Left colon (tissue), 2 donors: ENCODE measurements at places on chromosomes 1 and 21. TPM values are rescaled to one million over a fixed set of nuclear protein-coding genes. Genes with fewer than 3 reads are reported as not detected.
A peak's percentile ranks its signal among the peaks of the same experiment; 100 is the strongest.

- no peak for DNase-seq
Observed at GRCh38 chr1:64097859-64098258, 105.6 kb upstream of the UBE2U start.

The CFAP74 gene
- not detected for total RNA-seq

The RXFP4 gene
- total RNA-seq, result 5.6 TPM

DNA sequence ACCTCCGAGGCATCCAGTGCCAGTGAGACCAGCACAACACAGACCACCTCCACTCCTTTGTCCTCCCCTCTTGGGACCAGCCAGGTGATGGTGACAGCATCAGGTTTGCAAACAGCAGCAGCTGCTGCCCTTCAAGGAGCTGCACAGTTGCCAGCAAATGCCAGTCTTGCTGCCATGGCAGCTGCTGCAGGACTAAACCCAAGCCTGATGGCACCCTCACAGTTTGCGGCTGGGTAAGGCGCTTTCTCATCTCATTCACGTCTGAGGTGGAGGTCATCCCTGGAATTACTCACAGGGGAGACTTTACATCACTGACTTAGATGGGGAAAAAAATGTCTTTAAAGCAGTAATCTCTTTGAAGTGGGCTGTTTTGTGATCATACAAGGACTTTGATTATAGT lies 106.3 kb downstream of the CD247 start:
- DNase-seq, result no peak

The ITLN1 gene
- total RNA-seq, result 268 TPM

- DNase-seq, result no peak
Observed at GRCh38 chr1:226531360-226532093, 17.0 kb upstream of the STUM start.

The CDK18 gene
- total RNA-seq, result 32.6 TPM

The ASCL5 gene
- total RNA-seq, result not detected

The GUCA2B gene
- 414 TPM for total RNA-seq

GRCh38 chr1:42359466-42359865 lies 21.1 kb upstream of the RIMKLA start:
- no peak for DNase-seq

The IGSF3 gene
- 29.8 TPM for total RNA-seq

- DNase-seq, result no peak
Observed at GRCh38 chr1:21567241-21568005, 58.2 kb downstream of the ALPL start.

- peak; percentile 78 for DNase-seq
Observed at GRCh38 chr1:1371746-1372711, 3.0 kb downstream of the AURKAIP1 start.

- no peak for DNase-seq
Observed at GRCh38 chr1:197984289-197984688, 67.1 kb downstream of the LHX9 start.

- no peak for DNase-seq
Observed at GRCh38 chr1:34865573-34865972, 6.0 kb upstream of the SMIM12 start.

DNA sequence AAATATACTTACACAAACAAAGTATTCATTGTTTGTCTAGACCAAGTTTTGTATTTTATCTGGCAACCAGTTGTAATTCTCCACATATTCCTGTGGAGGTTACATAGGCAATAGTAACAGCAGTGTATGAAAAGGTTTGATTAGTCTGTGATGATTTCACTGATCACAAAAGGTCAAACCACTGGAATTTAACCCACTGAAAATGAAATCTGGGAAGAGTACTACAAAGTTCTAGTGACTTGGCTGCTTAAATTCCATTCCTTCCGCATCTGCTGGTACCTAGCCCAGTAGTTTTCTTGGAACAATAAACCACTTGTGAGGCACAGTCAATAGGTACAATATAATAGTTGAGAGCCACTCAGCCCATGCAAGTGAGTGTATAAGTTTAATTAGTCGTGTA lies 205.4 kb downstream of the NFIA start:
- DNase-seq, result no peak

The TMEM51 gene
- 23.4 TPM for total RNA-seq

The TEDDM1 gene
- total RNA-seq, result not detected

DNA sequence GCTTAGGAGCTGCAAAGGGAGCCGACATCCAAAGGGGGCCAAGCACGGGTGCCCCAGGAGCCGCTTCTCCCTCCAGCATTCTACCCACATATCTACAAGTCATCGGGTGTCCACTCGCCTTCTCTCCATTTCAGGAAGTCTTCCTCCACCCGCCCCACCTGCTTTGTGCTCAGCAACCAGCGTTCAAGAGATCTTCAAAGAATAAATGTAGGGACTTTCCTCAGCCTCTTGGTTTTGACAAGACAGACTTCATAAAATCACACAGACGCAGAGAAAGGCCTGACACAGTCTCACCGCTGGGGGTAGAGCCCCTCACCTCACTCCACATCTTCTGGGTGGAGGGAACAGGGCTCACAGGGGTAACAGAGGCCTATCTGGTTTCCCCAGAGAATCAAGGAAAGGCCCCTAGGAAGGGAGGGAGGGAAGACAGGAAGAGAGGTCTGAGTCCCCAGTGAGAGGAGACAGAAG lies 49.5 kb downstream of the SSBP3 start:
- DNase-seq, result peak; percentile 40

The SH2D2A gene
- 2.4 TPM for total RNA-seq

GRCh38 chr1:162908236-162908635 lies 47.3 kb upstream of the CCDC190 start:
- no peak for DNase-seq

The SLC44A3 gene
- 95.5 TPM for total RNA-seq

DNA sequence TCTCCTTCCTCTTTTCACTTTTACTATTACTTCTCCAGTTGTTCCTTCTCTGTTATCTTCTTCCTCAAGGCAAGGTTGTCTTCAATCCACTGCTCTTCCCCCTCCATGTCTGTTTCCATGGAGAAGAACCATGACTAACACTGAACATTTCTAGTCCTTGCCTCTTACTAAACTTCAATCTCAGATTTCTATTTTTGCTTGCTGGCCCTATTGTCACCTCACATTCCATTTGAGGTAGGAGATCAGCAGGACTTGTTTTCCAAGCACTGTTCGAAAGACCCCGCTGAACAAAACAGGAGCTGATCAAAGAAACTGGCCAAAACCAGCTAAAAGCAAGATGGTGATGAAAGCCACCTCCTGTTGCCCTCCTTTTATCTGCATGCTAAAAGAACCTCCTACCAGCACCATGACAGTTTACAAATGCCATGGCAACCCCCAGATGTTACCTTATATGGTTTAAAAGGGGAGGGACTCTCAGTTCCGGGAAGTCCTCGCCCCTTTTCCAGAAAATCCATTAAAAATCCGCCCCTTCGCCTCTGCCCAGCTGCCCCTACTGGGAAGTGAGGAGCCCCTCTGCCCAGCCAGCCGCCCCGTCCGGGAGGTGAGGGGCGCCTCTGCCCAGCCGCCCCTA lies 22.6 kb downstream of the GON4L start:
- no peak for DNase-seq

GRCh38 chr1:224238212-224238611 lies 55.2 kb downstream of the DEGS1 start:
- no peak for DNase-seq

GRCh38 chr21:46418265-46418946 lies 40.3 kb upstream of the DIP2A start:
- no peak for DNase-seq

The TCP10L gene
- total RNA-seq, result not detected

DNA sequence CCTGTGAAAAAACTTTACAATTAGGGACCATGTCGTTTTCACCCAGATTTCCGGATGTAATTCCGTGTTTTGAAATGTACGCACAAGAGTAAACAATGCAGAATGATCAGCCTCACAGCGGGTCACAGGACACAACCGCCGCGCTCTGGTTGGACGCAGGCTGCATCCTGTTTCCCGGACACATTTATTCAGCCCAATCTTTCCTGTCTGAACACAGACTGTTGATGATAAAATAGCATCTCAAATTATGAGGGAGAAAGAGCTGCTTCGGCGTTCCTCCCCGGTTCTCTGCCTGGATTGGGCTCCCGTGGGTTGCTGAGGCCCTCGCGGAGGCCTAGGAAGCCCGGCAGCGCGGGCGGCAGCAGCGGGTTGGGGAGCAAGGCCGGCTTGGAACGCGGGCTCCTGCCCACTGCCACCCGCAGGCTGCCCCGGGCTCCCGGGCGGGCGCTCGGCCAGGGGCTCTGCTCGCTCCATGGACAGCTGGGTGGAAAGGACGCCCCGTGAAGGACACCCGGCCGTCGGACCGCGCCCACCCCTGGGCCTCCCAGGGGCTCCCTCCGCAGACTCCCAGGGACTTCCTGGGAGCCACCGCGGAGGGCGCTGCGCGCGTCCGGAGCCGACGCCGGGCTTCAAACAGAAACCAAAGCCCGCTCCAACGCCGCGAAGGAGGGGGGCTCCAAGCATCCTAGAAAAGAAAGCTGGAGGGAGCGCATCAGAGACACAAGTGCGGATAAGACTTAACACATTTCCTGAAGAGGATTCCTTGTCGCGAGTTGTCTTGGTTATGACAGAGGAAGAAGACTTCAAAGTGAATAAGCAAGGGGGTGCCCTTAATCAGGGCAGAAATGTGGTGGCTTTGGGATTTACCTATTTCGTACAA lies 122.3 kb downstream of the ESRRG start:
- DNase-seq, result peak; percentile 80

GRCh38 chr1:160656737-160657136 lies 9.9 kb upstream of the SLAMF1 start:
- DNase-seq, result no peak

DNA sequence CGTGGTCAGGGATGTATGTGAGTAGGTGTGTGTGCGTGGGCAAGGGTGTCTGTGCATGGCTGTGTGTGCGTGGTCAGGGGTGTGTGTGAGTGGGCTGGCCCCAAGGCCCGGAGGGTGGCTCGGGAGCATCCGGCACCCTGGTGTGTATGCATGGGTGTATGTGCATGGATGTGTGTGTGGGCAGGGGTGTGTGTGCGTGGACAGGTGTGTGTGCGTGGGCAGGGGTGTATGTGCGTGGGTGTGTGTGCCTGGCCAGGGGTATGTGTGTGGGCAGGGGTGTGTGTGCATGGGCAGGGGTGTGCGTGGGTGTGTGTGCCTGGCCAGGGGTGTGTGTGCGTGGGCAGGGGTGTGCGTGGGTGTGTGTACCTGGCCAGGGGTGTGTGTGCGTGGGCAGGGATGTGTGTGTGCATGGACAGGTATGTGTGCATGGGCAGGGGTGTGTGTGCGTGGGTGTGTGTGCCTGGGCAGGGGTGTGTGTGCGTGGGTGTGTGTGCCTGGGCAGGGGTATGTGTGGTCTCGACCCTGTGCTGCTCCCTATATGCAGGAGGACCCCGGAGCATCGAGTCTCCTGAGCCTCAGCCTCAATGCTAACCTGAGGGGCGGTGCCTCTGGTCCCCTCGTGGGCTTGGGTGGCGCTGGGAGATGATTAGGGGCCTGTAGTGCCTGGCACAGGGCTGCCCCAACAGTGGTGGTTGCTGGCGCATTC lies 16.3 kb downstream of the ARHGEF16 start:
- DNase-seq, result no peak

GRCh38 chr1:30611741-30612309 lies 111.6 kb downstream of the MATN1 start:
- DNase-seq, result no peak

The ZMYND12 gene
- total RNA-seq, result 1.2 TPM

DNA sequence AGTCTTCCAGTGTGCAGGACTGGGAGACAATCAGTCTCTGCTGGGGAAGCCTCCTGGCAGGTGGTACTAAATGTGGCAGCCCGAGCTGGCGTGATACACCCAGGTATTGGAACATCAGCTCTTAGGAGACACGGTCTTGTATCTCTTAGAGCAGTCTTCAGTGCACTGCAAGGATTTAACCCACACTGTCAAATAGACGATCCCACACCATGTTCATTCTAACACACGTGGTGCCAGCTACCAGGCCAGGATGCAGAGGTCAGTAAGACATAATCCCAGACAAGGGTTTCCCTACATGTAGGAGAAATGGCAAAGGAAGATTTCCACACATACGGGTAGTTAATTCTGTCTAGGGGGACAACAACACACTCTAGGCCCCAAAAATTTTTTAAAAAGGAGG lies 8.7 kb downstream of the TRIM11 start:
- no peak for DNase-seq

- DNase-seq, result no peak
Observed at GRCh38 chr1:175307160-175307559, 114.6 kb upstream of the KIAA0040 start.

- DNase-seq, result no peak
Observed at GRCh38 chr1:89957107-89957506, 37.8 kb upstream of the ZNF326 start.

The STK40 gene
- 55.6 TPM for total RNA-seq

- no peak for DNase-seq
Observed at GRCh38 chr1:207896547-207896946, 14.4 kb downstream of the CD34 start.

DNA sequence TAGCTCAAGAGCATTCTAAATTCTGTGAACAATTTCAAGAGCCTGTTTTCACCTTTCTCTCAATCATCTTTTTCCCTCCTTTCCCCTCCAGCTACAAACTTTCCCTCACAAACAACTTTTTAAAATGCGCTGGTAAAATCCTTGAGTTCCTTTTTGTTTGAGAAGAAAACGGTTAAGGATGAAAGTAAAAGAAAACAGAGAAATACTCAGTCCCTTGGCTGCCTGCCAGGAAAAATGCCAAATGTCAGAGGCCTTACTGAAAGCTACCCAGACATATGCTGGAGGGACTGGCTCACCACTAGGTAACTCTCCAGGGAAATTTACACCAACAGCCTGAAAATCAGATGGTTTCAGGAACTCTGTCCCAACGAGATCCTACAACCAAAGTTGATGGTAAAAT lies 11.0 kb upstream of the SERBP1 start:
- peak; percentile 41 for DNase-seq

The LEFTY2 gene
- total RNA-seq, result 74.3 TPM

The TRAF3IP3 gene
- 2.3 TPM for total RNA-seq

DNA sequence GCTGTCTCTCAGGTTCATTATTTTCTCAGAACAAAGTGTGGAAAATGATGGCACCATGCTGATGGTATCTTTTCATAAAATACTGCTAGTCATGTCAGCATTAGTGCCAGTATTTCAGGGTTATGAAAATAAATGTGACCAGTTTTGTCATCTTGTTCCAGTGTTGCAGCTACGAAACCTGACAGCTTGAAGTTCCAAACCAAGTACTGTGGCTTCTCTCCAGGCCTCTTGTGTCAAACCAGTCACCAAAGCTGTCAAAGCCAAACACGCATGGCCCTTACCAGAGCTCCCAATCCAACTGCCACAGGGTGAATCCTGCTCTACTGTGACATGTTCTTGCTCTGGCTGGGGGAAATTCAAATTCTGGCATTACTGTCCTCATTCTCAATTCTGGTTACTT lies 20.7 kb upstream of the EXO1 start:
- no peak for DNase-seq
